Hepatocyte (in vitro differentiated cells): ENCODE measurements at places on chromosomes 16 and 17. TPM values are rescaled to one million over a fixed set of nuclear protein-coding genes. Genes with fewer than 3 reads are reported as not detected.

The CMTM3 gene
- 55.1 and 75.1 TPM in 2 replicates for polyA plus RNA-seq

The CD300E gene
- 0.37 TPM in 1 of 2 replicates, not detected in the other for polyA plus RNA-seq

The TCAP gene
- polyA plus RNA-seq: 0.64 and 0.66 TPM in 2 replicates

The GJD3 gene
- 3.3 and 3.8 TPM in 2 replicates for polyA plus RNA-seq

The FMNL1 gene
- polyA plus RNA-seq: 1.2 and 2.9 TPM in 2 replicates

The ACE gene
- 7.2 and 9.5 TPM in 2 replicates for polyA plus RNA-seq

The CDH16 gene
- polyA plus RNA-seq: 2.2 and 4.4 TPM in 2 replicates

The LRRC46 gene
- polyA plus RNA-seq: 0.78 and 0.83 TPM in 2 replicates

GRCh38 chr17:60170835-60171752 is 21.3 kb downstream of the CA4 start:
- DNase-seq: no peak

DNA sequence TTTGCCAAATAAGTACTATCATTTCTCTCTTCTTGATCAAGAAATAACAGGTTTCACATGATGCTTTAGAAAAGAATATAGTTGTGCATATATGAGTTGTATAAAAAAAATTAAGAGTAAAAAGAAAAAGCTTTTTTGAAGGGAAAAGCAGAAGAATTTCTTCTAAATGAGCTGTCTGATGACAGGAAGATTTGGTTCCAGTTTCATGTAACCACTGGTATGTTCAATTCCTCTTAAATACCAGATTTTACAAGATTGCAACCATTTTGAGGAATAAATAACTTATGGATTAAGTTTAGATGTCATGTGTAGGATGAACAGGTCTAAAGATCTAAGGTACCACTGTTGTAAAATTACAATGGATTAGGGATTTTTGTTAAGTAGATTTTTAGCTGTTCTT is 45.0 kb downstream of the VMP1 start:
- DNase-seq: no peak

DNA sequence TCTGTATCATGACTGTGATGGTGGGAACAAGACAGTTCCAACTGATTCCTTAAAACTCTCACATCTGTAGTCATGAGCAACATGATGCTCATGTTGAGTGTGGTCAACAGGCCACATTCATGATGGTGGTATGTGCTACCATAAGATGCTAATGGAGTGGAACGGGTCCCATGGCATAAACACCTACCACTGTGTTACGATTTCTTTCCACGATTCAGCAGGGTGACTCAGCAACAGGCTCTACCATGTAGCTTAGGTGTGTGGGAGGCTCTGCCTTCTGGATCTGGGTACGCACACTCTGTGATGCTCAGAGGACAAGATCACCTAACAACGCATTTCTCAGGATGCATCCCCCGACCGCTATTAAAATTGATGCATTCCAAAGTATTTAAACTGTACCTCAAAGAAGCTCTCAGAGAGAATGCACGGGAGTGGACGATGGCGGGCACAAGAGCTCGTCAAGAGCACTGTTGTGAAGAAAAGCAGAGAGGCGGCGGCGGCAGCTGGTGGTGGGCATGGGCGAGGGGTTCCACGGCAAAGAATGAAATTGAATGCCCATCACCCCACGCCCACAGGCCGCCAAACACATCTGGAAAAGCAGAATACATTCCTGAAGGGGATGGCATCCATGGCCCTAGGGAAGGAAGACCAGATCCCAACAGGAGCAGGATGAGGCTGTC is 133.3 kb downstream of the ZNF778 start:
- DNase-seq: no peak

- DNase-seq: no peak
Observed at GRCh38 chr17:28960256-28961061, 9.1 kb upstream of the PHF12 start.

- DNase-seq: no peak
Observed at GRCh38 chr17:5364156-5364555, 55.3 kb downstream of the NUP88 start.

GRCh38 chr17:9177212-9177611 is 155.9 kb downstream of the NTN1 start:
- DNase-seq: no peak

- no peak for DNase-seq
Observed at GRCh38 chr16:54405478-54405877, 118.9 kb upstream of the IRX3 start.

DNA sequence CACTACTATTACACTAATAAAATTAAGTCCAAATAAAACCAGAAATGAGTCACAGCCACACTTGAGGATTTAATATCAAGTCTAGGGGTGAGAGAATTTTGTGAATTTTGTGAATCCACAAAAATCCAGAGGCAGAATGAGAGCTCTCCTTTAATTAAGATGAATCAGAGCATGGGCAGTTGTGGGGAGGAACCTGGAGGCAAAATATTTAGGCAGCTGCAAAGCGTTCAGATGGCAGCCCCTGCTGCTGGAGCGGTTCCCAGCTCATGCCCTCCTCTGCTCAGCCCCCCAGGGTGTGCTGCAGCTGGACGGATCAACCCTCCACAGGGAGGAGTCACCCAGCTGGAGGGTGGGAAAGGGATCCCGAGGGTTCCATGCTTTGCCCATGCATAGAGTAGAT is 43.4 kb upstream of the IRX6 start:
- DNase-seq: no peak

DNA sequence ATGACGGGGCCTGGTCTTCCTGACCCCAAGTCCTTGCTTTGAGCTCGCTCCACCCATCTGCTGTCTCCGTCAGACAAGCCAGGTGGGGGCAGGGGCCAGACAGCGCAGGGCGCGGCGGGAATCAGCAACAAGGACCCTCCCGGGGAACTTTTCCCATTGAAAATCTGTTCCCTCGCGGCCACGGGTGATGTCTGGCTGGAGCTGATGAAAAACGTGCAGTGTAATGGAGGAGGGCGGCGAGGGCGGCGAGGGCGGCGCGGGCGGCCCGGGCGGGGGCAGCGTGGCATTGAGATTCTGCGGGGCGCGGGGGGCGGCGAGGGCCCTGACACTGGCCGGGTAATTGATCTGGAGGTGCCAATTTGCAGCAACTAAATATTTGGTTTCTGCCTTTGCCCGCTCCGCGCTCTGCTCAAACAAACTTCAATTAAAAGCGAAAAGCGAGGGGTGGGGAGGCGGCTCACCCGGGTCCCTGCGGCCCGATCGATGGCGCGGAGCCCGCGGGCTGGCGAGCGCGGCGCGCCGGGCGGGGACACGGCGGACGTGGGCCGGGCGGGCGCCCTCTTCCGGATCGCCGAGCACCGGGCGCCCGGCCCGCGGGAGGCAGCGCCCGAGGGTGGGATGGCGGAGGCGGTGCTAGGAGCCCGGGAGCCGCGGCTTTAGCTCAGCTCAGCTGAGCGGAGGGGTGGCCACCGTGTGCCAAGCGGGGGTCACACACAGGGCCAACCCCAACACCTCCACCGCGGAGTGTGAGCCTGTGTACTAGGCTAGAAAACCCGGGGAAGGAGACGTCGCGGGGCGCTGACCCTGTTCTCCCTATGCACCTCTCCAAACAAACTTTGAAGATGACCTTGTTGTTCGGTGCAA is 32.4 kb downstream of the DCAKD start:
- DNase-seq: peak; percentile 81

DNA sequence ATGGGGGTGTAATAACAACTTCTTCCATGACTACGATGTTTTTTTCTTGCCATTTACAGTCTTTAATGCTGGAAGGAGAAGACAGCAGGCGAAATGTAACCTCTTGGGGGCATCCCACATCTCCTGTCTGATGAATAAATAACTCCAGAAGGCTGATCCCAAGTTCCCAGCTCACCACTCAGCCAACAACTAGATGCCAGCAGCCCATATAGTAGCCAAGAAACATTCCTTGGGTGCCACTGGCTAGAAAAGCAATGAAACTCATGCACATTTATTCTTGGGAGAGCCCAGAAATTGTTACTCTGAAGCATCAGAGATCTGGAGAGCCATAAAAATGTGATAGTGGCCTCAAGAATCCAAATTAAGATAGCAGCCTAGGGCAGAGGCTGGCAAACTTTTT is 22.7 kb upstream of the TMEM101 start:
- DNase-seq: no peak

DNA sequence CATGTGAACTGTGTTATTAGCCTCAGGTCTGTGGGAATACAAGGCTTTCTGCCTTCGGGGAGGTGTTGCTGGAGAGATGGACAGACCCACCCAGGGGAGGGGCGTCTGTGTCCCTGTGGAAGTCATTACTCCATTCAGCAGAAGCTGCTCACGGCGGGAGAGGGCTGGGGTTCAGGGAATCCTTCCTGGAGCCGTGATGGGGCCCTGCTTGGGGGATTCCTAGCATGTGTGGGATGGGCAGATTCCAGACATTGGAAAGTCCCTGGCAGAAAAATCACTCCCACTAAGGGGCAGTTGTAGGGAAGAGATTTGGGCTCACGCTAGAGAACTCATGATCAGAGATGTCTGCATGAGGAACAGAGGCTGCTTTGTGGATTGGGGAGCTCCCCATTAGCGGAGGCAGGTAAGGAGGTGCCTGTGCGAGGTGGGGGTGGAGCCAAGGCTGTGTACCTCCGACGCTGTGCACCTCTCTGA is 56.3 kb upstream of the IL34 start:
- DNase-seq: peak; percentile 72

GRCh38 chr17:75721463-75722011 is 278 bp downstream of the ITGB4 start:
- no peak for DNase-seq

DNA sequence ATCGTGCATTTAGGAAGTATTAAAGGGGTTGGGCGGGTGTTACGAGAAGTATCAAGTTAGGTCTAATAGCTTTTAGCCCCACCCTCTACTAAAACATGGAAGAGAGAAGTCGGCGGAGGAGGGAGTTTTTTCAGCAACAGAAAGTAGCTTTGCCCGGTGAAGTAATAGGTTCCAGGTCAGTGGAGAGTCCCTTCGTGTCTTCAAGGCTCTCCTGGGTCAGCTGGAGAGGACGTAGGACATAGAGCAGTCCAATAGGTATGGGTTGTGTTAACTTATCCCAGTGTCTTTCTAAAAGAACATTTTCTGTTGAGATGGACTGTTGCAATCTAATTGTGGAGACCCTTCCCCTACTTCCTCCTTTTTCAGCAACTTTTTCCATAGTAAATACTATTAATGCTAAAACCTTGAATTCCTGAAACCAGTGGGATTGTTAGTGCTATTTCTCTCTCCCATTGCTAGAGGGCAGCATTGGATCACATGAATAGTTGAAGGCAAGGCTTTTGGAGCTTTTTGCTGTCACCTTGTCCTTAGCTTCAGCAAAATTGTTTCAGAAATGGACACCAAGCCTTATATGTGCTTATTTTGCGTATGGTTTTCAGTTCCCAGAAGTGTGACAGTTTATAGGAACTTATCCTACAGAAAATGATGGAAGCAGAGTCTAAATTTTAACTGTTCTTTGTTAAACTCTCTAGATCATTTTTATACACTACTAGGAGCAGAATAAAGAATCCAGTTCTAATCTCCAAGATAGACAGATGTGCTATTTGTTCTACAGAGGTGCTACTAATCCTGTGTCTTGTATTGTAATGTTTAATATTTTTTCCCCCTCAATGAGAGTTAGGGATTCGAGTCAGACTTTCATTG is 38.4 kb downstream of the UTP18 start:
- peak; percentile 65 for DNase-seq

- DNase-seq: no peak
Observed at GRCh38 chr17:52071712-52072111, 86.8 kb downstream of the CA10 start.

GRCh38 chr16:14491861-14492529 is 138.1 kb downstream of the PARN start:
- DNase-seq: no peak
